ENCODE measurements at places on chromosomes 2 and 18.

GRCh38 chr2:157592948-157593347 lies 35.7 kb downstream of the ACVR1C start:
- DNase-seq: peak; percentile 48

DNA sequence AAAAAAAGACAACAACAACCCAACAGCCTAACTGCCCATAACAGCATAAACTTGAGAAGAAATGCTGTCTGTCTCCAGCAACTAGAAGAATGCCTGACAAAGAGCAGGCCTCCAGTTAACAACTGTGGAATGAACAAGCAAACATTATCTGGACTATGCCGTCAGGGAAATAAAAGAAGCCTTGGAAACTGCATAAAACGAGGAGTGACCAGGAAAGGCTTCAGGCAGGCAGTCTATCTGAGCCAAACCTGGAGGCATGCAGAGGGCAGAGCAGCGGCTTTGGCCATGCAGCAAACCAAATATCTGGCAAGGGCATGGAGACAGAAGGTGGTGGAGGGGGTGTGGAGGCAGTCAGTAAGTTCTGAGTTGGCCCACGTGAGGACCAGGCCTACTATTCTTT lies 11.1 kb downstream of the HES6 start:
- DNase-seq: no peak

- no peak for DNase-seq
Measured at GRCh38 chr2:67366832-67367412, 30.2 kb upstream of the ETAA1 start.

GRCh38 chr2:62826141-62826540 lies 120.6 kb downstream of the EHBP1 start:
- DNase-seq: no peak

- no peak for DNase-seq
Measured at GRCh38 chr2:186437719-186438118, 48.3 kb upstream of the ZC3H15 start.

DNA sequence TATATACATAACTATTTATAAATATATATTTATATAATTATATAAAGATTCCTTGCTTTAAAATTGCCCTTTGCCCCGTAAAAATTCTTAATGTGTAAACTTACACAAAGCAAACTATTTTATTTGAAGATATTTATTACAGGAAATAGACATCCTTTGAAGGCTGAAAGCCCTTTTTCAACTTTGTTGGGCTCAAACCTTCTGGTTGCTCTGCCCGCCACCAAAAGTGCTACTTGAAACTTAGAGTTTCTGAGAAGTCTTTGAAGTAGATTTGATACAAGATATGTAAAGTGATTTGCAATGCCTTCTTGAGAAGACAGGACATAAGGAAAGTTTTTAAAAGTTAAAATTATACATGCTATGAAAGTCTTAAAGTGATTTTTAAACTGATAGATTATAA lies 36.6 kb upstream of the METAP1D start:
- no peak for DNase-seq

GRCh38 chr2:239043326-239043725 lies 195.4 kb downstream of the TWIST2 start:
- DNase-seq: no peak

DNA sequence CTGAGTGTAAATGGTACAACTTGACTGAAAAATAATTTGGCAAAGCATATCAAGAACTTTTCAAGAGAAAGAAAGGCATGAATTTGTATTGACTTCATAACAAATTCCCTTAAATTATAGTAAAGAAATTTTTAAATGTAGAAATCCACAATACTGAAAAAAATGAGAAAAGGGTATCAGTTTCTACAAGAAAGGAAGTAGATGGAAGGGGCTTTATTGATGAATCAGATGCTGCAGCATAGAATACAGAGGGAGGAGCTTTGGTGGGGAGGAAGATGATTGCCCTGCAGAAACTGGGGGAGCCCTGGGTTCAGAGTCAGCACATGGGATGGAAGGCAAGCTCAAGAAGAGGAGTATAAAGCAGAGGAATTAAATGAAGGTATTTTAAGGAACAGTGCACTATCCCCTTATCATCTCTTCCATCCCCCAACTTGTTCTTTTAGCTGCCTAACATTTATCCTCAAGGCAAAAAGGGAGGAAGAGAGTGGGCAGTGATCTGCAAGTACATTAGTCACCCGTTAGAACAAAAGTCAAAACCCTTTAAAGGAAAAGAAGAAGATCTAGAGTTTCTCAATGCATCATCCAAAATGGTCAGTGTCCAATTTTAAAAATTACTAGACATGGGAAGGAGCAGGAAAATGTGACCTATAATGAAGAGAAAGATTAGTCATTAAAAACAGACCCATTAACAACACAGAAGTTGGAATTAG lies 77.7 kb downstream of the KCTD18 start:
- DNase-seq: peak; percentile 52

- DNase-seq: no peak
Measured at GRCh38 chr2:224860786-224861185, 144.6 kb upstream of the CCDC195 start.

GRCh38 chr2:236545248-236545658 lies 24.4 kb upstream of the ACKR3 start:
- DNase-seq: no peak

DNA sequence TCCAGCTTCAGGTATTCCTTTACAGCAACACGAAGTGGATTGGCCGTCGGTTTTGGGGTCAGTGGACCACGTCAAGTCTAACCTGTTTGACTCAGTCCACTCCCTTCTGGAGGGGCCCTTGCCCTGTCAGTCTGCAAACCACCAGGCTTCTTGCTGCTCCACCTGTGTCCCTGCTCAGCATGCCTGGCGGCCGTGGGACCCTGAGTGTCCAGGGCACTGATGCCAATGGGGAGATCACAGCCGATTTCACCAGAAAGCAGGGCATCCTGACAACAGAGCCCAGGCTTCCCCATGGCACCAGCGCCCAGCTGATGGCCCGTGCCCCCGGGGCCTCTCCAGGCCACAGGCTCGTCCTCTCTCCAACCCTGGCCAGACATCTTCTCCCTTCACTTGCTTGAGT lies 41.2 kb upstream of the HS6ST1 start:
- no peak for DNase-seq

GRCh38 chr2:189146553-189146952 lies 33.0 kb downstream of the COL5A2 start:
- no peak for DNase-seq

DNA sequence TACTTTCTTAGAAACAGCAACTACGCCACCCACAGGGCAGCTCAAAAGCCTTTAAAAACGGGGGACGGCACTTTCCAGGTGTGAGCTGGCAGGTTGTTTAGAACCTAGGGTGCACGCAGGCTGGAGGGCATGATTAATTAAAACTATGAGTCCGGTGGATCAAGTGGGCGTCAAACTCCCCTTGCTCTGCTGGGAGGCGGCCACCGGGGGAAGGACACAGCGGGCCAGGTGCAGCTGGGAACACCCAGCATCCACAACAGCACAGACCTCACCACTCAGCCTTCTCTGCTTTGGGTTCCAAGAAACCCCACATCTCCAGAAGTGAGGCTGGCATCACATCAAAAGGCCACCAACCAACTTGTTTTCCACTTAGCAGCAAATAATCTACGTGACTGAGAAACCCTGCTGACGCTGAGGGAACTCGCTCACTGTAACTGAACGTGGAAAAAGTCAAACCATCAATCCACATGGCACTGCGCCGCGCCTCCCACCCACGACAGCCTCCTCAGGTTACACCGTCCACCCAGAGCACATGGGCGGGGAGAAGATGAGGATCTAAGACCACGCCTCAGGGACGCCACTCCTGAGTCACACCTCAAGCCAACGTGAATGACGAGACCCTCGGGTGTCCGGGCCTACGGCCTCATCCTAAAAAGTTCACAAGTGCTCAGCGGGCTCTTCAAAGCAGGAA lies 118.2 kb downstream of the ZNF516 start:
- DNase-seq: no peak

DNA sequence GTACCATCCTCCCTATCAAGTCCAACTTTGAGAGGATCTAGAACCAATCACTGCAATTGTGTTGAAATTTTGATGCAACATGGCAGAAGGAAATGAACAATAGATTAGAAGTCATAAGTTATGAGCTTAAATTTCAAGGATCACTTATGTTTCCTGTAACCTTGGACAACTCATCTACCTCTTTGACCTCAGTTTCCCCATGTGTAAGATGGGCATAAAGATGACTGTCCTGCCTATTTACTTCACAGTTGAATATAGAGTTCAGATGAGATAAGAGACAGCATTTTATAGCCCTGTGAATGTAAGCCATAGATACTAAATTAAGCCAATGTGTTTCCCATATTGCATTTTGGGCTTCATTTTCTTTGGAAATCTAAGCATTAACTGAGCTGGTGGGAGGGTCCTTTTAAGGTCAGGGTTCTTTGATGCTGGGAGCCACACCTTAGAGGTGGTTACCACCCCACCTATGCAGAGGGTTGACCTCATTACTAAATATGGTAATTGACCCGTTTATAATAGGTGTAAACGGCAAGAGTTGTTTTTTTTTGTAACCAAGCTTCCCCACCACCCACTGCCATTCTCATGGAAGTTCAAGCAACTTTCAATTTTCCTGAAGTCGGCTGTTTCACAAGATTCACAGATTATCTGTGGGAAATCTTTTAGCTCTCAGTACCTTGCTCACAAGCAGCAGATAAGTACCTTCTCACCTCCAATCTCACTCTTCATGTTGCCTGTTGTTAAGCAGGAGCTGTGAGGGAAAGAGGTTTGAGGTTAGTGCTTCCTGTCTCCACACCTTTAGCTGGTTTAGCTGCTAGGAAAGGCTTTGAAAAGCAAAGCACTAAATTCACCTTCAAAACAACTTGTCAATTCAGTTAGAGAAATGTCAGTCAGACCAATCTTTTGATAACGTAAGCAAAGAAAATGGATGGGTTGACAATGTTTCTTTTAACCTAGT lies 13.3 kb downstream of the CD28 start:
- DNase-seq: no peak

- DNase-seq: no peak
Measured at GRCh38 chr2:3986063-3986462, 282.7 kb downstream of the DCDC2C start.

DNA sequence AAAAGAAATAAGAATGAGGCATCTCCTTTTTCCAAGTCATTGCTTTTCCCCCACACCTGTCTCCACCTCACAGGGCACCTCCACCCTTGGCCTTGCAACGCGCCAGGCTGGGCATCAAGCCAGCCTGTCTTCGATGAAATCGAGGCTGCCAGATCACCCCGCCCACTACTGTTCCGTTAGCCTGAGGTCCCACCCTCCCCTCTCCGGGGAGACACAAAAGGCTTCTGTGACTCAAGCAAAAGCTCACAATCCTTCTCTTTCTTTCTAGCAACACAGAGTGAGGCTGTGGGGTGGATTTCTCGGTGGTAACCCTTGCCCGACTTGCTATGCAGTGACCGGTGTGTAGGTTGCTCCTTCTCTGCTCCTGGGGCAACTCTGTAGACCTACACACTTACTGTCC lies 9.9 kb downstream of the TNP1 start:
- no peak for DNase-seq

DNA sequence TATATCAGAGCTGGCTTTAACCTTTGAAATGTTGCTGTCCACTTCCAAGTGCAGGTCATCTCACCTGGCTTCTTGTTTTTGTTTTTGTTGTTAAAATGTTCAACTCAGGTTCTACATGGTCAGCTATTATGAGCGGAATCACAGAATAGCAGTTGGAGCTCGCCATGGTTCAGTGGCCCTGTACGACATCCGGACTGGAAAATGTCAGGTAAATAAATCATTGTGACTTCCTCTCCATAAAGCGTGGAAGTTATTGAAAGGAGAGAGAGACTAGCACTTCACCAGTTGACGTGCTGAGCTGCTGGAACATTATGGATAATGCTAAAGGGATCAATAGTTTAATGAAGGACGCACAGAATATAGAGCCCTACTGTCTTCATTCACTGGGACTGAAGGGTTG lies 184.6 kb upstream of the BOD1L2 start:
- DNase-seq: no peak

All from ELR (cell line).